ENCODE measurements at places on chromosomes 5 and 9.
A peak's percentile ranks its signal among the peaks of the same experiment; 100 is the strongest.

GRCh38 chr5:131263648-131264450, at the start of gene CDC42SE2:
Gene CDC42SE2, plus strand, starts transcription at chr5:131264053. Its CDS starts 95,441 bp downstream, at chr5:131359494.
- peak; percentile 67 for DNase-seq

DNA sequence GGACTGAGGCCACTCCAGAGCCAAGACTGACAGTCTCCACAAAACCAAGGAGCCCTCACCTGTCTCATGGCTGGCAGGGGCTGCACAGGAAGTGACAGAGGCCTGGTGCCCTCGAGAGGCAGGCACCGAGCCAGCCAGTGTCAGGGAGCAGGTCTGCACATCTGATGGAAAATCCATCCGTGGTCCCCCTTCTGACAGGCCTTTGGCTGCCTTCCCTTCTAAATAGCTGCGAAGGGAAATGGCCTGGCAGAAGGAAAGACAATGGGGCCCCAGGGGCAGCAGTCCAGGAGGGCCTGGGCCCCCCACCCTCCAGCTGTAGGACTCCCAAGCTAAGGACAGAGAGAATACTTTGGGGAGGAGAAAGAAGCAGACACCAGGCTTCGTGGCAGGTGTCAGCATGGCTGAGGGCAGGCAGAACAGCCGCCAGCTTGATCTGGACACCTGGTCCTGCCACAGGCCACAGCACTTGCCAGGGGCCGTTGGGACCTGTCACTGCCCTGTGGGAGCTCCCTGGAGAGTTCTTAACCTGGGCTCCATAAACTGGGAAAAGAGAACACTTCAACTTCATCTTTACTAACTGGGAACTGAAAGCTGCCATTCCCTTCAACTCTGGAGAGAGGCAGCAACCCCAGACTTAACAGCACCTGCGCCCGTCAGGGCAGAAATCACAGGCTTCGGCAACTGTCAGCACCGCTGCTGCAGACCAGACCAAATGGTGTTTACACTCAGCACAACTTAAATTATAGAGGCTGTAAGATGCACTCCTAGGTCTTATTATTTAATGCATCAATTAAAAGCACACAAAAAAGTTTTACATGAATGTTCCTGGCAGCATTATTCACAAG, 22.0 kb downstream of the ADAMTS2 start:
- DNase-seq: no peak

- no peak for DNase-seq
Observed at GRCh38 chr5:10466446-10467073, 24.9 kb downstream of the ROPN1L start.

- no peak for DNase-seq
Observed at GRCh38 chr5:120539471-120539870, 75.4 kb downstream of the PRR16 start.
